ENCODE measurements at places on chromosomes 3 and 15. TPM values are rescaled to one million over a fixed set of nuclear protein-coding genes. Genes with fewer than 3 reads are reported as not detected.

- DNase-seq: no peak
Observed at GRCh38 chr3:32121137-32121536, 14.7 kb downstream of the GPD1L start.

GRCh38 chr3:178203650-178204049 lies 332.6 kb upstream of the KCNMB2 start:
- DNase-seq: no peak

DNA sequence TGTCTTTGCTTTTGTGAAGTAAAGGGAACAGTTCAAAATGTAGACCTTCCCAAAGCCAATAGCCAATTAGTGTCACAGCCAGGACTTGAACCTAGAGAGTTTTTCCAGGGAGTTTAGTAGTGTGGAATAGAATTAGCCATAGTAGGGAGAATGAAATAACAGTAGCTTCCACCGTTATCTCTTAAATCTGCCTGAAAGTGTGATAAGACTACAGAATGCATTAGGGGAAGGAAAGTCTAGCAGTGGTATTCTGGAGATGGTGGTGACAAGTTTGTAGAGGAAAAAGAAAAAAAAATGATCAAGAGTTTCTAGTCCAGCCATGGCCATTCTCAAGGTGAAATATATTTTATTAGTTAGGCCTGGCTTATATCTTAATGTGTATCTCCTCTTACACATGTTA lies 13.8 kb downstream of the ATP11B start:
- no peak for DNase-seq

Gene GOLGA8S
- 0.29 TPM for total RNA-seq

Gene GRM7
- total RNA-seq: not detected

Data from activated T-cell treated with anti-CD3 and anti-CD28 coated beads, Interleukin-2, amount 50 U/mL, for 72 hours (primary cell).